ENCODE measurements at places on chromosomes 2 and 18.
A peak's percentile ranks its signal among the peaks of the same experiment; 100 is the strongest.

DNA sequence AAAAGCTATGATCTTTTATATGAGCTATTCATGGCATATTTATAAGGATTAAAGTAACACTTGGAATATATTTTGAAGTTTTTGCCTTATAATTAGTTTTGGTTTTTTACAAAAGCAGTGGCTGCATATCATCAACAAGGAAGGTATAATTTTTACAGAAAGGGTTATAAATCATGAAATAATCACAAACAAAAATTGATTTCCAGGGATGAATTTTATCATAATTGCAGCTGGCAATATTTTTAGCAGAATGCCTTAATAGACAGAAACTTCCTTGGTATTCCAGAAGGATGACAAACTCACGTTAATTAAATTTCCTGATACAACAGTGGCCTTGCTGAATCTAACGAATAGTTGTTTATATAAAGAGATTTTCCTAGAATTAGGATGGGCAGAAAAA is 260.5 kb upstream of the SLC39A10 start:
- no peak for DNase-seq

DNA sequence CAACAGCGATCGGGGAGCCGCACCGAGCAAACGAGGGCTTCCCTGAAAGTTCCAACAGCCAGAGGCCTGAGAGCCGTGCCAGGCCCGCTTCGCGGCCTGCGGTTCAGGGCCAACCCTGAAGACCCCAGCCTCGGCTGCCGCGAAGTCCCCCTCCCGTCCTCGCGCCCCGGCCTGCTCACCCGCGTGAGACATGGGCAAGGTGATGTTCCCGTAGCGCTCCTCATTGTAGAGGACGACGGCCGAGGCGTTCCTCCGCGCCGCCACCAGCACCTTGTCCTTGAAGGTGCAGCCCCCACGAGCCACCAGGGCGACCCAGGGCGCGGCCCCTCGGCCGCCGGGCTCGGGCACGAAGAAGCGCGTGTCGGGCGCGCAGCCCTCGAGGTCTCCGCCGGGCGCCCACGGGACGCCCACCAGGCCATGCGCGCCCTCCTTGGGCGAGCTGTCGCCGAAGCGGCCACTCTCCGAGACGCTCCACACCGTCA is 510 bp downstream of the RNF149 start:
- no peak for DNase-seq

DNA sequence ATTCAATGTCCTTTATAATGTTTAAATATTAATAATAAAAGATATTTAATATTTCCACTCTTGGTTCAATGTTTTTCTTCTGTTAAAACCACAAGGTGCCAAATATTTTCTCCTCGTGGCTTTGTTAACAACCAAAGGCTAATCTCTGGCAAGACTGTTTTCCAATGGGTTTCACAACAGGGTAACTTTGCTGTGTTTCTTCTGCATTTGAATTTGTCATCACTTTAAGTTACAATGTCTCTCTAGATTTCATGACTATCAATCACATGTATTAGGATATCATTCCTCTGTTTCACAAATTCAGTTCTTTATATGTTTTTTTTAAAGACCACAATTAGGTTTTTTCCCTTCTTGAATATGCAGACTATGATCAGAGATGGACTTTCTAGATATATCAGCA is 469.8 kb upstream of the ACVR2A start:
- no peak for DNase-seq

DNA sequence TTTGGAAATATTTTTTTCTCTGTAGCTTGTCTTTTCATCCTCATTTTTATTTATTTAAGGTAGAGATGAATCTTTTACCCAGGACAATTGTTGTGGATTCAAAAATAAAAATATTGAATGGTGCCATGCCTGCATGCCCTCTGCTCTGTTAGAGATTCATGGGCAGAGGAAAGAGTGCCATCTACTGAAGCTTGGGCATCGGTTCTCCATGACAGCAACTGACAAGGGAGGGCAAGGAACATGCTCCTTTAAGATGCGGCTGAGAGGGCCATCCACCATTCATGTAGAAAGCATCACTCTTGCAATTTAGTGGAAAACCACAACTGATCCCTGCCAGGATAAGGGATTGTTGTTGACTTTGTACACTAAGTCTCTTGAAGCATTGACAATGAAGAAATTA is 79.9 kb downstream of the PARD3B start:
- no peak for DNase-seq

GRCh38 chr2:45083175-45083574 is 73.9 kb upstream of the SIX2 start:
- no peak for DNase-seq

- peak; percentile 12 for DNase-seq
Measured at GRCh38 chr2:128503399-128504245, 185.0 kb upstream of the HS6ST1 start.

Data from kidney glomerular epithelial cell (primary cell).